ENCODE measurements at places on chromosomes 16 and 17. TPM values are rescaled to one million over a fixed set of nuclear protein-coding genes. Genes with fewer than 3 reads are reported as not detected.

Gene INTS2
- 4.1 TPM for polyA plus RNA-seq

Gene CACNA1H
- 0.03 TPM for polyA plus RNA-seq

Gene COG4
- 56.2 TPM for polyA plus RNA-seq

Gene KRTAP17-1
- polyA plus RNA-seq = not detected

Gene FOXC2
- polyA plus RNA-seq = 7.7 TPM

GRCh38 chr17:7330638-7331015 is 1.5 kb upstream of the NEURL4 start:
- peaks cover 10% of the 10 kb centered on the region for H3K4me1 ChIP-seq
- H3K27ac ChIP-seq = peak overlapping the region; percentile 12
- DNase-seq = no peak
- H3K36me3 ChIP-seq = peaks cover 3% of the 10 kb centered on the region

- no peaks in the 10 kb centered on the region for H3K4me1 ChIP-seq
- no peak for DNase-seq
- H3K36me3 ChIP-seq = no peaks in the 10 kb centered on the region
Observed at GRCh38 chr17:82837586-82838320, 2.1 kb downstream of the ZNF750 start.

- no peaks in the 10 kb centered on the region for H3K36me3 ChIP-seq
- H3K4me1 ChIP-seq = peaks cover 11% of the 10 kb centered on the region
- no peak overlapping the region for H3K27ac ChIP-seq
- no peak overlapping the region for H3K4me3 ChIP-seq
- no peak for DNase-seq
Observed at GRCh38 chr17:75759457-75759856, 5.5 kb downstream of the GALK1 start.

- no peaks in the 10 kb centered on the region for H3K36me3 ChIP-seq
- no peak overlapping the region for H3K27ac ChIP-seq
- DNase-seq = no peak
- H3K27me3 ChIP-seq = peaks cover 12% of the 10 kb centered on the region
Observed at GRCh38 chr17:42068979-42069378, 18.6 kb upstream of the C17orf113 start.

- H3K36me3 ChIP-seq = no peaks in the 10 kb centered on the region
- H3K27me3 ChIP-seq = peaks cover 13% of the 10 kb centered on the region
Observed at GRCh38 chr17:28227316-28228108, 91.5 kb upstream of the TMEM97 start.

DNA sequence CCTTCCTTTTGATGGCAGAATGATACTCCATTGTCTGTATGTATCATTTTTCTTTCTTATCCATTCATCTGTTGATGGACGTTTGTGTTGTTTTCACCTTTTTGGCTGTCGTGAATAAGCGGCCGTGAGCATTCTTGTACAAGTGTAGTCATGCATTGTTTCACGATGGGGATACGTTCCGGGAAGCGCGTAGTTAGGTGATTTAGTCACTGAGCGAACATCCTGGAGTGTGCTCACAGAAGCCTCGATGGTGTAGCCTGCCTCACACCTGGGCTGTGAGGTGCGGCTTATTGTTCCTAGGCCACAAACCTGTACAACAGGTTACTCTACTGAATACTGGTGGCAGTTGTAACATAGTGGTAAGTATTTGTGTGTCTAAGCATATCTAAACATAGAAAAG is 136.5 kb downstream of the CMIP start:
- no peak overlapping the region for H3K27ac ChIP-seq
- H3K4me1 ChIP-seq = no peaks in the 10 kb centered on the region
- no peak overlapping the region for H3K4me3 ChIP-seq
- no peak for DNase-seq
- no peaks in the 10 kb centered on the region for H3K36me3 ChIP-seq
- no peaks in the 10 kb centered on the region for H3K27me3 ChIP-seq

DNA sequence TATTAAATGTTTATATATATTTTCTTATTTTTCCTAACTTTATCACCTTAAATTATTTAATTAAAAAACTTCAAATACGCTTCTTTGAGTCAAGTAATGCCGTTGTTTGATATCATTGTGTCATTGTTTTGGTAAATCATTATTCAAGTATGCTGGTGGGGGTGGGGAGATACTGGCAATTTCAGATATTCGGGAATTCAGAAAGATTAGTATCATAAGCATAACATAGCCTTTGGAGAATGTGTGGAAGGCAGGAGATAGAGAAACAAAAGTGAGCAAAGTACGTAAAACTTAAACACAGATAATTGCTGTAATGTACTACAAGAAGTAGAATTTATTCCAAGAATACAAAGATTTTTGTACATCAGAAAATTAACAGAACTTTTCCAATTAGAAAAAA is 49.8 kb downstream of the TANC2 start:
- peak; percentile 31 for DNase-seq
- no peaks in the 10 kb centered on the region for H3K36me3 ChIP-seq
- H3K27me3 ChIP-seq = no peaks in the 10 kb centered on the region
- no peak overlapping the region for H3K27ac ChIP-seq
- no peak overlapping the region for H3K4me3 ChIP-seq

DNA sequence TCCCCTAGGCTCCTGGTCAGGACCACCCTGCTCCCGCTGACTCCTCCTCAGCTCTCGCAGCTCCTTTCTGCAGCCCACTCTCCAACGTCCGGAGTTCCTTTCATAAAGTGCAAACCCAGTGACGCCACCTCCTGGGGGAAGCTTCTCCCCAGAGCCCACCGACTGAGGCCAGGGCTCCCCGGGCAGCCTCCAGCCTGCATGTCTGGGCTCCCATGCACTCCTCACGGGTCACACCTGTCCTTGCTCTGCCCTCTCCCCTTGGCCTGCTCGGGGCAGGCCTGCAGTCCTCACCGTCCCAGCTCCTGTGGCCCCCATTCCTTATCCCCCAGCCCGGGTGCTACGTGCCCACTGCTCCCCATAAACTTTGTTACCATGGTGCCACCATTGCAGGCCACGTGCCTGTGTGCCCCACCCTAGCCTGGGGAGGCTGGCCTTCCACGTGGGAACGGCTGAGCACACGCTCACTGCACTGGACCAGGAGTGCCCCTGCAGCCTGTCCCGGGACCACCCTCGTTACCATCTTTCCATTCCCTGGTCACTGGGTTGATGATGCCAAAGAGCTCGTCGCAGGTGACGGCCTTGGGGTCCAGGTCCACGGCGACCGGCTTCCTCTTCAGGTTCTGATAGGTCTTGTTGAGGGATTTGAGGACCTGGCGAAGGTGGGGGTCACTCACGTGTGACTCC is 84.9 kb downstream of the DNAH17 start:
- H3K27me3 ChIP-seq = no peaks in the 10 kb centered on the region
- no peaks in the 10 kb centered on the region for H3K4me1 ChIP-seq

DNA sequence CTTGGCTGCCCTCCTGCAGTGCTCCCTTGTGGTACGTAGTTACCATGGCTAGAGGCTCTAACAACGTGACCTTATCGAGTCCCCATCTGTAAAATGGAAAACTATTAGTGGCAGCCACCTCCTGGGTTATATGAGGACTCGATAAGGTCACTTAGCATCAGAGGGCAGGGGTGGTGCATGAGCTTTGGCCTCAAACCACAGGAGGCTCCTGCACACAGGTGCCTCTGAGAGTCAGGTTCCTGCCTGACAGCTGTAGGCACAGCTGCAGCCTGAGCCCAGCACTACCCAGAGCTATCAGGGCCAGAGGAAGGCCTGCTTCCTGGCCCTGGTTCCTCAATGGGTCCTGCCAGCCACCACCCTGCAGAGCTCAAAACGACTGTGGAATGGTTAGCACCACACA is 57.2 kb upstream of the SEC14L1 start:
- no peak overlapping the region for H3K4me3 ChIP-seq
- no peak overlapping the region for H3K27ac ChIP-seq
- DNase-seq = no peak
- no peaks in the 10 kb centered on the region for H3K36me3 ChIP-seq

DNA sequence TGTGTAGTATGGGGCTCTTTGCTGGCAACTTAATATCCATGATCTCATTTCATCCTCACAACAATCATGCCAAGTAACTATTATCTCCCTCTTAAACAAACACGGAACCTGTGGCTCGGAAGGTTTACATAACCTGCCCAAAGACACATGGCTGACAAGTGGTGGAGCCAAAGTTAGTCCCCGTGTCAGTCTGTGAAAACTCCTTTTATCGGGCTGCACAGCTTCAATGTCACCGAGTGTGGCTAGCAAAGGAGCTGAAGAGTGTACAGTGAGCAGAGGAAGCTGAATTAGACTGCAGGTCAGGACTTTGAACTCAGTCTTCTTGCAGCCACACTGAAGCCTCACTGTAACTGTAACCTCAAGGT is 80.3 kb downstream of the PARN start:
- H3K36me3 ChIP-seq = no peaks in the 10 kb centered on the region
- H3K4me1 ChIP-seq = peaks cover 12% of the 10 kb centered on the region
- H3K27me3 ChIP-seq = no peaks in the 10 kb centered on the region
- peak; percentile 16 for DNase-seq
- H3K27ac ChIP-seq = no peak overlapping the region
- H3K4me3 ChIP-seq = no peak overlapping the region

- H3K36me3 ChIP-seq = no peaks in the 10 kb centered on the region
- no peaks in the 10 kb centered on the region for H3K27me3 ChIP-seq
- no peak overlapping the region for H3K4me3 ChIP-seq
- H3K27ac ChIP-seq = no peak overlapping the region
- peaks cover 4% of the 10 kb centered on the region for H3K4me1 ChIP-seq
- DNase-seq = no peak
Observed at GRCh38 chr17:63928966-63929695, 3.0 kb downstream of the CD79B start.

DNA sequence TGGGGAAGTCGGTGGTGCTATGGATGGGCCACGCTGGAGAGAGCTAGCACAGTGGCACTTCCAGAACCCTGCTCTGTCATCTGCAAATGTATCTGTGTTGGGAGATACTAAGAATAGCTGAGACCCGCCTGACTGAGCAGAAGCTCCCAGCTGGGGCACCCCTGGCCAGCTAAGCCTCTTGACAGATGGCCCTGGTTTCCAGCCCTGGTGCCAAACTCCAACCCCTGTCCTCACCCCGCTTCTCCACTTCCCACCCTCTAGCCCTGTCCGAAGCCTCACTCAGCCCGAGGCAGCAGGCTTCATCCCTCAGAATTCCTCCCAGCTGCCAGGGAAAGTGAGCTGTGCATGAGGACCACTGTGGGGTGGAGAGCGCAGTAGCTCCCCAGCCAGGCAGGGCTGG is 124.4 kb downstream of the CCDC144A start:
- no peaks in the 10 kb centered on the region for H3K36me3 ChIP-seq
- H3K27me3 ChIP-seq = no peaks in the 10 kb centered on the region
- H3K4me1 ChIP-seq = no peaks in the 10 kb centered on the region
- no peak for DNase-seq

GRCh38 chr16:27993587-27993986 is 69.9 kb downstream of the GSG1L start:
- H3K36me3 ChIP-seq = no peaks in the 10 kb centered on the region
- no peaks in the 10 kb centered on the region for H3K4me1 ChIP-seq
- peaks cover 2% of the 10 kb centered on the region for H3K27me3 ChIP-seq
- no peak overlapping the region for H3K27ac ChIP-seq

DNA sequence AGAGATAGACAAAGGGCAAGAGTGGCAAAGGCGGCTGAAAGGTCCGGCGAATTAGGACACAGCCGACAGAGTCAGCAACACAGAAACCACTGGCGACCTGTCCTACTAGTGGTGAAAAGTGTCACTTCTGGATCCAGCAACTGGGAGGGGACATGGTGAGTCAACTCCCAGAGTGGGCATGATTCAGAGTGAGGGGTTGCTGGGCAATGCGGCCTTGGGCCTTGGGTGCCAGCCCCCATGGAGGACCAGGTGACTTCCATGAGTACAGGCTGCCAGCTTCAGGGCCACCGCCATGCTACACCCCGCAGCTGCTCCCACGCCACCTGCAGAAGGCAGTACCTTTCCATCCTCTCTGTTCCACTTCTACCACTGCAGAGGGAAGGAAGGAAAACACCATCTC is 110.6 kb downstream of the ZFHX3 start:
- no peaks in the 10 kb centered on the region for H3K36me3 ChIP-seq
- peaks cover 12% of the 10 kb centered on the region for H3K4me1 ChIP-seq
- no peak overlapping the region for H3K4me3 ChIP-seq
- H3K27ac ChIP-seq = no peak overlapping the region
- H3K27me3 ChIP-seq = no peaks in the 10 kb centered on the region

DNA sequence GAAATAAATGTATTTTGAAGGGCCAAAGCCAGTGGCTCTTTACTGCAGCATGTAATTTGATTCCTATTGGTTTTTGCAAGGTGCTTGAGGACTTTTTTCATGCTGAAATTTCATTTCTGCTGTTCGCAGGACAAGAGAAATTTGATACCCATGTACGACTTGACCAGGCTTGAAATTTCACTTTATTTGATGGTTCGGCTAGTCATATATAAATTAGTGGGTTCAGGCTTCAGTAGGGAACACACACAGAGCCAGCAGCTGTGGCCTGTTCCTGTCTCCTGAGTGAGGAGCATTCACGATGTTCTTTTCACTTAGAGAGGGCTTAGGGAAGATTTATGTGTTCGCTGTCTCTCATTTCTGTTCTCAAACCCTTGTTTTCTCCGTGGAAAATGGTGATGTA is 258.4 kb upstream of the CACNG5 start:
- H3K4me1 ChIP-seq = peaks cover 27% of the 10 kb centered on the region
- no peak overlapping the region for H3K27ac ChIP-seq
- no peak for DNase-seq
- H3K36me3 ChIP-seq = no peaks in the 10 kb centered on the region
- no peak overlapping the region for H3K4me3 ChIP-seq
- no peaks in the 10 kb centered on the region for H3K27me3 ChIP-seq

DNA sequence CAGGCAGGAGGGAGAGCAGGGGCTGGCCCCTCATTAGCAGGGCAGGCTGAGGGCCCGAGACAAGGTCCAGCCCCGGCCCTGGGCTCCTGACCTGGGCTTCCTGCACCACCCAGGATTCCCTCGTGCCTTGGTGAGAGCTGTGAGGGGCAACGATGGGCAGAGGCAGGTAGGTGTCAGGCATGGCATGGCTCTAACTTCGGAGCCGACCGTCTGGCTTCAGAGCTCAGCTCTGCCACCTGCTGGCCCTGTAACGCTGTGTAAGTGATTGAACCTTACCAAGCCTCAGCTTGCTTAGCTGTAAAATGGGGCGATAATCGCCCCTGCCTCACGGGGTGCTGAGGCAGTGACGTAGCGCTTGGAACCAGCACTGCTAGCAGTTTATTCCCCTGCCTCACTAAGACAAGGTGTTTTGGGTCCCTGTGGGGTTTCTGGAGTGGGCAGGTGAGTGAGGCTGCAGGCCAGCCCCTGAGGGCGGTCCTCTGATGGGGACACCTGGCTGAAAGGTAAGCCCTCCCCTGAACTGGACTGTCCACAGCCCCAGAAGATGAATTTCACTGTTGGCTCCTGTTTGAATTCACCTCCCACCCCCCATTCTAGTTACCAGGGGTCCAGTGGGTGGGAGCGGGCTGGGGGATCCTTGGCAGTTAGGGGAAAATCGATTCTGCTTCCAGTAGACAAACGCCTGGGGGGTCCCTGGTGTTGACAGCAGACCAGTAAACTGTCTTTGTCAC is 184.8 kb upstream of the GSE1 start:
- DNase-seq = peak; percentile 8
- H3K36me3 ChIP-seq = no peaks in the 10 kb centered on the region
- no peaks in the 10 kb centered on the region for H3K4me1 ChIP-seq

- no peaks in the 10 kb centered on the region for H3K27me3 ChIP-seq
- peak overlapping the region; percentile 45 for H3K27ac ChIP-seq
- no peaks in the 10 kb centered on the region for H3K36me3 ChIP-seq
- peak; percentile 84 for DNase-seq
Observed at GRCh38 chr17:76427501-76428231, 25.3 kb downstream of the UBE2O start.
